ENCODE measurements at places on chromosomes 11 and 22. TPM values are rescaled to one million over a fixed set of nuclear protein-coding genes. Genes with fewer than 3 reads are reported as not detected.
A peak's percentile ranks its signal among the peaks of the same experiment; 100 is the strongest.

The FGF19 gene
- not detected for total RNA-seq

The OR52E8 gene
- total RNA-seq = not detected

The RASD2 gene
- total RNA-seq = not detected

The RBM4 gene
- 148 TPM for total RNA-seq

The SERHL2 gene
- total RNA-seq = 0.76 TPM

DNA sequence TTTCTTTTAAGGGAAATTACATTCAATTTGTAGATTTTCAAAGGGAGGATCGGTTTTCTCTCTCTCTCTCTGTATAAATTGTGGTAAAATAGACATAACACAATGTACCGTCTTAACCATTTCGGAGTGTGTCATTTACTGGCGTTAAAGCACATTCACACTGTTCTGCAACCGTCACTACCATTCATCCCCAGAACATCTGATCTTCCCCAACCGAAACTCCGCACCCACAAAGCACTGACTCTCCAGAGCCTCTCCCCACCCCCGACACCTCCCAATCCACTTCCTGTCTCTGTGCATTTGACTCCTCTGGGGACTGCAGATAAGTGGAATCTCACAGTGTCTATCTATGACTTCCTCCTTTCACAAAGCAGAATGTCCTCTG is 15.9 kb upstream of the GRAMD4 start:
- DNase-seq = no peak

- DNase-seq = no peak
These were observed 23.1 kb upstream of the ANO5 start for GRCh38 chr11:22169833-22170232.

GRCh38 chr11:44787070-44787469 is 60.3 kb downstream of the TSPAN18 start:
- DNase-seq = no peak

GRCh38 chr11:105937738-105938137 is 84.3 kb downstream of the MSANTD4 start:
- DNase-seq = peak; percentile 59

- no peak for DNase-seq
These were observed 2.0 kb downstream of the FIBIN start for GRCh38 chr11:26995701-26996460.

DNA sequence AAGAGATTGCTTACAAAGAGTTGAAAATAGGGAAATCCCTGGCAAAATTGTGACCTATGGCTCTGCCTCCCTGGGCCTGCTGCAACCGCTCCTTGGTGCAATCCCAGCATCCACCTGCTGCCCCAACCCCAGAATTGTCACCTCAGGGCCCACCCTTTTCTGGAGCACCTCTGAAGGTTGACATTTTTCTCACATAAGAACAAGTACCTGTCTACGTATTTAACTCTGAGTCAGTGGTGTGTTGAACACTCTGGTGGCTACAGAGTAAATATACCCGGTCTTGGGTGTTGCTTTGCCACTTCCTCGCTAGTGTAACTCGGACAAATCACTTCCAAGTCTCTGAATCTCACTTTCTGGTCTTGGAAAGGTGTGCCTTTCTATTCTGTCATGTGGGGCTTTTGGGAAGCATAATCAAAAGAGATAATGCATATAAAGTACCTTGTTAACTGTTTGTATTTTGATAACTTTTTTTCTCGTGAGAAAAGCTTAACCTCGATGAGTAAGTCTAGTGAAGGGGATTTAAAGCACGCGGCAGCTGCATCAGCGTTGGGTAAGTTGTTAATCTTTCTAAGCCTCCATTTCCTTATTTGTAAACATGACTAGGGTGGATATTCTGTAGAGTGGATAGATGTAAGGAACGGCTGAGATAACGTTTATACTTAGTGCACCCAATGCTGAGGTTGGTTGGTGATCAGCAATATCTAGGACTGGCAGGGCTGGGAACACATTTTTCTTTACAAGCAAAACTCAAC is 881.2 kb downstream of the OPCML start:
- no peak for DNase-seq
